ENCODE measurements at places on chromosomes 1 and 21.
A peak's percentile ranks its signal among the peaks of the same experiment; 100 is the strongest.

- no peaks in the 10 kb centered on the region for H3K27me3 ChIP-seq
- H3K4me1 ChIP-seq, result no peaks in the 10 kb centered on the region
- DNase-seq, result no peak
- H3K4me3 ChIP-seq, result no peak overlapping the region
Observed at GRCh38 chr1:199123615-199124014, 484.8 kb downstream of the PTPRC start.

DNA sequence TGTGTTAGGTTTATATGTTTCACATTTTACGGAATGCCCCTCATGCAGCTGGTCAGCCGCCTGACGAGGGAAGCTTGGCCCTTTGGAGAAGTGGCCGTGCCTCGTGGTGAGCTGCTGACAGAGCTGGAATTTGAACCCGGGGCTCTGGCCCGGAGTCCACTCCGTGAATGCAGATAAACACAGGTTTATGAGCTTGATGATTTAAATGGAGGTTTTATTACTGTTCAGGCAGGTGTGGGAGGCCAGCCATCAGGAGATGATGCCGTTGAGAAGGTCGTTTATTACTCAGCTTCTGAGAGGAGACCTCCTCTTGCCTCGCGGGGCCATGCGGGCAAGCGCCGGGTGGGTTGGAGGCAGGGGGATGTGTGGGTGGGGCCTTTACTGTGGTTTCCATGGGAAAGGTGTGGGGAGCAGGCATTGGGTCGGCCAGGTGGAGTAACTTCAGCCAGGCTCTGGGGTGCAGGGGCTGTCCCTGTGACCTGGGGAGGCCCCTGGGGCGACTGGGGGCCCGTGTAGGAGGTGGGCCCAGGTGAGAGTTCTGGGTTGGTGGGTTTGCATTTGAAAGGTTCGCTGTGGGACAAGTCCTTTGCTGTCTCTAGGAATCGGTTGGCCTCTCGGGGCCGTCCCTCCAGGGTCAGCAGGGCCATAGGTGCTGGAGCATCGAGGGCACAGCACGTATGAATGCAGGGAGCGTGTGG, 22.0 kb downstream of the PRKCZ start:
- no peaks in the 10 kb centered on the region for H3K4me1 ChIP-seq
- no peak for DNase-seq
- H3K4me3 ChIP-seq, result no peak overlapping the region
- no peaks in the 10 kb centered on the region for H3K27me3 ChIP-seq

GRCh38 chr1:184161071-184161698, 109.7 kb downstream of the TSEN15 start:
- H3K27ac ChIP-seq, result peak overlapping the region; percentile 24
- H3K36me3 ChIP-seq, result no peaks in the 10 kb centered on the region
- H3K4me3 ChIP-seq, result no peak overlapping the region

GRCh38 chr1:116990612-116991151, 10.9 kb upstream of the CD101 start:
- H3K36me3 ChIP-seq, result no peaks in the 10 kb centered on the region
- H3K4me1 ChIP-seq, result no peaks in the 10 kb centered on the region
- no peak for DNase-seq
- no peak overlapping the region for H3K4me3 ChIP-seq
- H3K27ac ChIP-seq, result no peak overlapping the region
- H3K27me3 ChIP-seq, result no peaks in the 10 kb centered on the region

DNA sequence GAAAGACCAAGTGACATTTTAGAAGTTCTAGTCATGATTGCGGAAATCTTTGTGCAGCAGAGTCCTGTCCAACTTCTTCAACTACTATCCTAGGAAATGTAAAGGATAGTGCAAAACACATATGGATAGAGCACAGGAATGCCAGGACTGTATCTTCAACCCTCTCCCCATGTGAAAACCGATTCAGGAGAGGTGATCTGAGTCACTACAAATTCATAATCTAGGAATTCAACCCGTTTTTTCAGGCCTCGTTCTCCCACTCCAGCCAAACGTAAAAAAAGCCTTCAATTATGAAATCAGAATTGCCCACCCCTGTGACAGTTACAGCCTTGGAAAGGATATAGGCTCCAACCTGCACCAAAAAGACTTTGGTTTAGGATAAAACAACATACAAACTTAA, 52.9 kb upstream of the RGS1 start:
- DNase-seq, result no peak
- H3K36me3 ChIP-seq, result no peaks in the 10 kb centered on the region
- H3K27ac ChIP-seq, result no peak overlapping the region
- H3K4me3 ChIP-seq, result no peak overlapping the region
- H3K4me1 ChIP-seq, result peaks cover 2% of the 10 kb centered on the region

GRCh38 chr1:66000033-66000637, 207.4 kb downstream of the PDE4B start:
- no peaks in the 10 kb centered on the region for H3K4me1 ChIP-seq
- H3K27ac ChIP-seq, result no peak overlapping the region
- no peaks in the 10 kb centered on the region for H3K36me3 ChIP-seq
- H3K4me3 ChIP-seq, result no peak overlapping the region
- DNase-seq, result no peak

DNA sequence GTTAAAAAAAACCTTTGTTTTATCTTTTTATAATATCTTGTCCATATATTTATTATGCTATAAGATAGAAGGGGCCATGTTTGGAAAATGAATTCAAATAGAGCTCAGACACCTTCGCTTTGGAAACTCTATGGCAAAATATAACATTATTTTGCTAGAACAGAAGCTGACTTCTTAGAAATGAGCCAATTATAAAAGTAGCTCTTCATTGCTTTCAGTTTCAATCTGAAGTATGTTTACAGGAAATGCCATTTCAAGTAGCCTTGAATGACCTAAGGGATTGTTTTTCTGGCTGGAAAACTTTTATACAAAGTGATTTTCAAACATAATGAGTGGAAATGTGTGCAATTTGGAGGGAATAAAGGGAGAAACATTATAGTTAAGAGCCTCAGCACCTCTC, 37.8 kb upstream of the GBP5 start:
- H3K4me3 ChIP-seq, result peak overlapping the region; percentile 27
- H3K27me3 ChIP-seq, result no peaks in the 10 kb centered on the region
- DNase-seq, result no peak
- no peaks in the 10 kb centered on the region for H3K36me3 ChIP-seq
- H3K27ac ChIP-seq, result peak overlapping the region; percentile 86

- H3K27me3 ChIP-seq, result no peaks in the 10 kb centered on the region
- peak overlapping the region; percentile 68 for H3K27ac ChIP-seq
- H3K36me3 ChIP-seq, result peaks cover 25% of the 10 kb centered on the region
- DNase-seq, result peak; percentile 88
- peaks cover 17% of the 10 kb centered on the region for H3K4me1 ChIP-seq
Observed at GRCh38 chr1:10378081-10378841, 20.6 kb upstream of the PGD start.

DNA sequence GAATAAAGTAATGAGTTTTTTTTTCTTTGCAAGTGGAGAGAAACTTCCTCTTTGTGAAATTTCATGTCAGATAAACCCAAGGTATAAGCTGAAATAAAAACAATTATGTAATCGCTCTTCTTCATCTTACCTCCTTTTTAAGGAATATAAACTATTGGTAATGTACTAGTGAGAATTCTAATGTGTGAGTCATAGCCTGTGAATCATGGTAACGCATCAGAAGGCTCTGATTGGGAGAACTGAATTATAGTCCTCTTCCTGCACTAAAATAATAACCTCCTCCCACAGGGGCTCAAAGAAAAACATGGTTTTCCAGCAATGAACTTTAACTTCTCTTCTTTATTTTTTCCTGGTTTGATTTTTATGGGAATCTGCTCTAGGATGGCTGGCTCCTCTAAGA, 57.1 kb upstream of the COX20 start:
- H3K36me3 ChIP-seq, result no peaks in the 10 kb centered on the region
- no peak for DNase-seq
- H3K27me3 ChIP-seq, result no peaks in the 10 kb centered on the region
- H3K4me3 ChIP-seq, result no peak overlapping the region
- H3K4me1 ChIP-seq, result no peaks in the 10 kb centered on the region

- no peak overlapping the region for H3K27ac ChIP-seq
- no peak for DNase-seq
- no peak overlapping the region for H3K4me3 ChIP-seq
- no peaks in the 10 kb centered on the region for H3K27me3 ChIP-seq
- no peaks in the 10 kb centered on the region for H3K36me3 ChIP-seq
- no peaks in the 10 kb centered on the region for H3K4me1 ChIP-seq
Observed at GRCh38 chr1:167052389-167052788, 37.8 kb downstream of the GPA33 start.

- peak; percentile 56 for DNase-seq
- H3K27me3 ChIP-seq, result no peaks in the 10 kb centered on the region
- peaks cover 16% of the 10 kb centered on the region for H3K4me1 ChIP-seq
- H3K36me3 ChIP-seq, result no peaks in the 10 kb centered on the region
- H3K27ac ChIP-seq, result no peak overlapping the region
Observed at GRCh38 chr21:45420061-45421041, 15.4 kb downstream of the COL18A1 start.

- no peaks in the 10 kb centered on the region for H3K27me3 ChIP-seq
- H3K27ac ChIP-seq, result peak overlapping the region; percentile 63
- H3K4me3 ChIP-seq, result no peak overlapping the region
- peaks cover 39% of the 10 kb centered on the region for H3K4me1 ChIP-seq
- H3K36me3 ChIP-seq, result no peaks in the 10 kb centered on the region
- no peak for DNase-seq
Observed at GRCh38 chr1:59150577-59151386, 146.1 kb upstream of the FGGY start.

DNA sequence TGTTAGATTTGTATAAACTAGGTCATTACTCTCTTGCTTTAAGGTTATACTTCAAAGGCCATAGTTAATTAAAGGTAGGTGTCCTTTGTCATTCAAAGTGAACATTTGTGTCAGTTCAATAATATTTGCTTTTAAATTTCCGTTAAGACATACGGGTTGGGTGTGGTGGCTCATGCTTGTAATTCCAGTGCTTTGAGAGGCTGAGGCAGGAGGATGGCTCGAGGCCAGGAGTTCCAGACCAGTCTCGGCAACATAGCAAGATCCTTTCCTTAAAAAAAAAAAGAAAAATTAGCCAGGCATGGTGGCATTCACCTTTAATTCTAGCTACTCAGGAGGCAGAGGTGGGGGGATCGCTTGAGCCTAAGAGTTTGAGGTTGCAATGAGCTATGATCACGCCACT, 80.4 kb downstream of the KIF26B start:
- DNase-seq, result no peak
- H3K36me3 ChIP-seq, result no peaks in the 10 kb centered on the region
- no peaks in the 10 kb centered on the region for H3K27me3 ChIP-seq
- H3K27ac ChIP-seq, result no peak overlapping the region
- H3K4me3 ChIP-seq, result no peak overlapping the region

GRCh38 chr1:233523047-233523446, 90.9 kb upstream of the KCNK1 start:
- H3K4me1 ChIP-seq, result no peaks in the 10 kb centered on the region
- no peak overlapping the region for H3K27ac ChIP-seq
- H3K36me3 ChIP-seq, result no peaks in the 10 kb centered on the region

DNA sequence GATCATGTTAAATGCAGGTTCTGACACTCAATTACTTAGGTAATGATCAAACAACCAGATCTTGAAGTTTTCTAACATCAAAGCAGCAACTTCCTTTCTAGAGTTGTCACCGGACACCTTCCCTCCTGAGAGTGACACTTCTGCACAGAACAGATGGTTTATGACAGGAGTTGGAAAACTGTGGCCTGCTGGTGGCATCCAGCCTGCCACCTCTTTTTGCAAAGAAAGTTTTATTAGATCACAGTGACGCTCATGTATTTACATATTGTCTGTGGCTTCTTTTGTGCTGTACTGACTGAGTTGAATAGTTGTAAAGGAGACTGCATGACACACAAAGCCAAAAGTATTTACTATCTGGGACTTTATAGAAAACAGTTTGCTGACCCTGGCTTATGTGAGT, 28.3 kb downstream of the DDR2 start:
- H3K4me1 ChIP-seq, result no peaks in the 10 kb centered on the region
- no peaks in the 10 kb centered on the region for H3K27me3 ChIP-seq
- H3K27ac ChIP-seq, result no peak overlapping the region
- no peak overlapping the region for H3K4me3 ChIP-seq
- no peaks in the 10 kb centered on the region for H3K36me3 ChIP-seq

DNA sequence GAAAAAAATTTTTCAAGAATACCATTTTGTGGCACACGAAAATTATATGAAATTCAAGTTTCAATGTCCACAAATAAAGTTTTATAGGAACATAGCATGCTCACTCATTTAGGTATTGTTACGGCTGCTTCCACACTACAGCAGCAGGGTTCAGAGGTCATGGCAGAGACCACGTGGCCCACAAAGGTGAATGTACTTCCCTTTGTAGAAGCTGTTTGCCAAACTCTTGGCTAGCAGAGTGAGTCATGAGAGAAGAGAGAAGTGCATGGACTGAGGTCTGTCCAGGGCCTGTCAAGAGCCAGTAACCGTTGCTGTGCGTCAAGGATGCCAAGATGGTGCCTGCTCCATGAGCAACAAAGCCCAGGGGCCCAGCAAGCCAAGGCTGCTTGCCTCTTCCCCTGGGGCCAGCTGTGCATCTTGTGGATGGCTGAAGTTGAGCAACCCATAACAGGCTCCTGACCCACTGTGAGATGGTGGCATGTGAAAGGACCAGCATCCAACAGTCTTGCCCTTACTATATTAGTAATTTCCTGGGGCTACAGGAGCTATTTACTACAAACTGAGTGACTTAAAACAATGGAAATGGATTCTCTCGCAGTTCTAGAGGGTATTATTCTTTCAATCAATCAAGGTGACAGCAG, 64.8 kb upstream of the ATP5PO start:
- H3K27me3 ChIP-seq, result no peaks in the 10 kb centered on the region
- no peak overlapping the region for H3K4me3 ChIP-seq
- no peak for DNase-seq
- no peak overlapping the region for H3K27ac ChIP-seq
- peaks cover 16% of the 10 kb centered on the region for H3K4me1 ChIP-seq

- no peak overlapping the region for H3K4me3 ChIP-seq
- DNase-seq, result no peak
- no peak overlapping the region for H3K27ac ChIP-seq
- H3K36me3 ChIP-seq, result no peaks in the 10 kb centered on the region
- H3K4me1 ChIP-seq, result no peaks in the 10 kb centered on the region
- H3K27me3 ChIP-seq, result no peaks in the 10 kb centered on the region
Observed at GRCh38 chr1:8335246-8335645, 17.3 kb downstream of the SLC45A1 start.

DNA sequence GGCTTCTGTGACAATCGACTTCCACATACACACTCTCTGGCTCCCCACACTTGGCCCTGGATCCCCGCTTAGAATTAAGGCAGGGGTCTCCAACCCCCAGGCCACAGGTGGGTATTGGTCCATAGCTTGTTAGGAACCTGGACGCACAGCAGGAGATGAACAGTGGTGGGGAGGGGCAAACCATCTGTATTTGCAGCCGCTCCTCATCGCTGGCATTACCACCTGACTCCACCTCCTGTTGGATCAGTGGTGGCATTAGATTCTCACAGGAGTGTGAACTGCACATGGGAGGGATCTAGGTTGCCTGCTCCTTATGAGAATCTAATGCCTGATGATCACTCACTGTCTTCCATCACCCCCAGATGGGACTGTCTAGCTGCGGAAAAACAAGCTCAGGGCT, 16.0 kb downstream of the TRIM62 start:
- DNase-seq, result no peak
- no peak overlapping the region for H3K27ac ChIP-seq
- H3K4me3 ChIP-seq, result no peak overlapping the region
- H3K27me3 ChIP-seq, result no peaks in the 10 kb centered on the region
